ENCODE measurements at places on chromosomes 5 and 9.

DNA sequence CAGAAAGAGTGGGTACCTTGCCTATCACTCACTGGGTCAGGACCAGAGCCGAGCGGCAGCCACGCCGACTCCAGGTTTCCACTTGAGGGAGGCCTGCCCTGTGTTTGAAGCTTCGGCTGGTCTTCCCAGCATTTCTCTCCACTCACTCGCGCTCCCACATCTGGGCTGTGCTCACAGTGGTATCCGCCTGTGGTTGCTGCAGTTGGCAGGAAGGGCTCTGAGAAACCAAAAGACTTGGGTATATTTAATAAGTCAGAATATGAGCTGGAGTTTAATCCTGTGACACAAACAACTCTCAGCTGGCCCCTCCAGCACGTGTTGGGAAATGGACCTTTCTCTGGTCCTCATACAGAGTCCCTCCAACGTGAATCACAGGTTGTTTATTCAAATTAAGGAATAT is 70.9 kb downstream of the SPRY4 start:
- DNase-seq: no peak

DNA sequence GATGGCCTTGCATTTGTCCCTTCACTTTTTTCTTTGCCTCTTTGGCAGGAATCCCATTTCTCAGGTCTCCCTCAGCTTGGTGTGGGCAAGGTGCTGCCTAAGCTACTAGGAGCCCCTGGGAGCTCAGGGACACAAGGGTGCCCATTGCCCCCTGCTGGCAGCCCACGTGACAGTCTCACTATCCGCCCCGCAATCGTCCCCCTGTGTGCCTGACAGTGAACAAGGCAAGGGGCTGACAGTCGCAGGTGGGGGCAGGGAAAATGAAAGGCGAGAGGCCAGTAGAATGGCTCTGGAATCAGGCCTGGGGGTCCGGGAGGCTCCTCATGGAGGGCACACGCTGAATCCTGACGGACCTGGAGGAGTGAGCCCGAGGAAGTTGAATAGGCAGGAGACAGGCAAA is 2.0 kb upstream of the PCDH12 start:
- DNase-seq: no peak

- DNase-seq: no peak
These were observed 182.4 kb downstream of the NFIB start for GRCh38 chr9:14131356-14132088.

- DNase-seq: no peak
These were observed 57.1 kb upstream of the NMUR2 start for GRCh38 chr5:152462021-152462721.

GRCh38 chr9:88464851-88465250 is 70.1 kb upstream of the NXNL2 start:
- DNase-seq: no peak

GRCh38 chr5:177434942-177435738 is 8.7 kb downstream of the GRK6 start:
- DNase-seq: no peak

DNA sequence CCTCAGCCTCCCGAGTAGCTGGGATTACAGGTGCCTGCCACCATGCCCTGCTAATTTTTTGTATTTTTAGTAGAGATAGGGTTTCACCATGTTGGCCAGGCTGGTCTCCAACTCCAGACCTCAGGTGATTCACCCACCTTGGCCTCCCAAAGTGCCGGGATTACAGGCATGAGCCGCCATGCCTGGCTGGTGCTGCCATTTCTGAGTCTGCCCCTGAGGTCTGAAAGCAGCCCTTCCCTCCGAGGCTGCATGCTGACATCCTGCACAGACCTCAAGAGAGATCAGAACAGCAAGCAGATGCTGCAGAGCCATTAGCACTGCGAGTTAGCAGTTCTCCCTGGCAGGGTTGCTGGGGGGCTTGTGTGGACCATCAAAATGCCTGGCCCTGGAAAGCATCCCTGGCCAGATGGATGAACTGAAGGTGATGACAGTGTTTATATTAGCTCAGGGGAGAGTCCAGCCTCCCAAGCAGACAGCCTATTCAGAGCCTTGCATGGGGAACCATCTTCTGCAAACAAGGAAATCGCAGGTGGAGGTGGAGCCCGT is 176.5 kb upstream of the PANK3 start:
- DNase-seq: no peak

DNA sequence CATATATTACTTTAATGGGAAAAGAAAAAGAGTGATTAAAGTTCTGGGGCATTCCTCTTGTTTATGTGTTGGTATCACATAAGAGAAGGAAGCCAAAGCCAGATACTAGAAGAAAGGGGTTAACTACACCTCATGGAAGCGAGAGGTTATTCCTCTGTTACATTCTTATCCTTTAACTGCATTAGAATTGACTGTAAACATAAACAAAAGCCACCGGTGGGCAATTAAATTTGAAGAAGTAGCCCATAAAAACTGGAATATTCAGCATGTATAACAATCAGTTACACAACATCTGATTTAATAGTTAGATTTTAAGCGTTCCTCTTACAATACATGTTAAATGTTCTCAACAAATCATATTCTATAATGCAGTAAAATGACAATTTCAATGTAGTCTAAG is 18.8 kb downstream of the POU5F2 start:
- DNase-seq: no peak

GRCh38 chr5:146633323-146633764 is 117.4 kb upstream of the GPR151 start:
- DNase-seq: no peak

GRCh38 chr9:69273161-69273560 is 51.9 kb upstream of the ENTREP1 start:
- no peak for DNase-seq

- DNase-seq: no peak
These were observed 51.5 kb downstream of the COL15A1 start for GRCh38 chr9:98995059-98995671.

DNA sequence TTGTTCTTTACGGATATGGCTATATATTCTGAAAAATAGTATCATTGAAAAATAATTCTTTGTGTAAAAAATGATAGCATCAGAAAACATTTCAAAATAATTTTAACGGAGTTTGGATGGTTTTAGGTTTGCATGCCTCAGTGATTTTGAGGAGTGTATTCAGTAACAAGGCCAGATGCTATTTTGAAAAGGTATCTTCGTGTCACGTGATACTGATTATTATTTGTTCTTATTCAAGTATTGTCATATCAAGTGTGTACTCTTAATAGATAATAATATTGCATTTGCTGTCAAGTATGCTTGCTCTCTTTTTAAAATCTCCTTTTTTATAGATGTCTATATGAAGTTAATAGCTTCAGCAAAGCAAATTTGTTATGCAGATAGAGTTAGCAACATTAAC is 313.1 kb upstream of the PTPRD start:
- DNase-seq: no peak

DNA sequence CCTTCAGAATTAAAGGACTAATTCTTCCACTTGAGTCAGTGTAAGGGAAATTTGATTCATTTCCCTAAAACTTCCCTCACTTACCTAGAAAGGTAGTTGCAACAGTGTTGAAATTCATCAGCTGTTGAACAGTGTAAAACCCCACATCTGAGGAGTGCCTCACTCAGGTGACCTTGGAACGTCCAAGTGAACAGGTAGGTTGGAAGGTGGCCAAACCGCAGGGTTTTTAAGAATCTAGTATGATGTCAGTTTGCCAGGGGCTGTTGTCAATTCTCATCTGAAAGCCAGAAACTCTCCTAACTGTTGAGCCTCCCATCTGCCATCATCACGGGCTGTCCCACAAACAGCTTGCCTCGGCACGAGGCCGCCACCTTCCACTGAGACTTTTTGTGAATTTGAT is 105.7 kb downstream of the TMEM174 start:
- DNase-seq: no peak

GRCh38 chr9:89531766-89532165 is 33.9 kb upstream of the SEMA4D start:
- DNase-seq: no peak

DNA sequence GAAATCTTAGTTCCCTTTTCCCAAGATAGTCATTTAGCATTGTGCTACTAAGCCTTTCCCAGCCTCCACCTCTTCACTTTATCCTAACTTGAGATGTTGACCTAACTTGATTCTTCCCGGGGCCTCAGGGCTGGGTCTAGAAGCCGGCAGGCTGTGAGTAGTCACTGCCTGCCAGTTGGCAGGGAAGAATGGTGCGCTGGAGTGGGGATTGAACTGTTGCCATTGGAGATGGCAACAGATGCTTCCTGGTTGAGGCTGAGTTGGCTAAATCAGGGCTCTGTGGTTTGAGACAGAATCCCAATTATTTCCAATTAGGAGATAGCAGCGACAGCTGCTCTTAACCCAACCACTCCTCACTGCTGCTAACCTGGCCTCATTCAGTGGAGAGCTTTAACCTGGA is 343.1 kb downstream of the BRINP1 start:
- no peak for DNase-seq

GRCh38 chr5:147170603-147171002 is 64.2 kb upstream of the STK32A start:
- DNase-seq: no peak

DNA sequence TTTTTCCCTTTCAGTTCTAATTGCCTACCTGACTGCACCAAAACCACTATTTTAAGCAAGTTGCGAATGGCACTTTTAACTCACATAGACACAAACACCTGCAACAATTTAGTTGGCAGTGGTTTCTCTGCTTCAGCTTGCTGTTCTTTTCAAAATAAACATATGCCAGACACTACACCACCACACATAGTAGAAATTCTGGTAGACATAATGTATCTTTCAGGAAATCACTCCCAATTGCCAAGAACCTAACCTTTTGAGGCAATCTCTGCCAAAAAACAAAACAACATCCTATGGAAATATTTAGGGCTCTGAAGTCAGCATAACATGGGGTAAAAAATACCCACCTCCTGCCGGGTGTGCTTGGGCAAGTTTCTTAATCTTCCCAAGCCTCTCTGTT is 27.7 kb downstream of the GLIS3 start:
- DNase-seq: no peak

DNA sequence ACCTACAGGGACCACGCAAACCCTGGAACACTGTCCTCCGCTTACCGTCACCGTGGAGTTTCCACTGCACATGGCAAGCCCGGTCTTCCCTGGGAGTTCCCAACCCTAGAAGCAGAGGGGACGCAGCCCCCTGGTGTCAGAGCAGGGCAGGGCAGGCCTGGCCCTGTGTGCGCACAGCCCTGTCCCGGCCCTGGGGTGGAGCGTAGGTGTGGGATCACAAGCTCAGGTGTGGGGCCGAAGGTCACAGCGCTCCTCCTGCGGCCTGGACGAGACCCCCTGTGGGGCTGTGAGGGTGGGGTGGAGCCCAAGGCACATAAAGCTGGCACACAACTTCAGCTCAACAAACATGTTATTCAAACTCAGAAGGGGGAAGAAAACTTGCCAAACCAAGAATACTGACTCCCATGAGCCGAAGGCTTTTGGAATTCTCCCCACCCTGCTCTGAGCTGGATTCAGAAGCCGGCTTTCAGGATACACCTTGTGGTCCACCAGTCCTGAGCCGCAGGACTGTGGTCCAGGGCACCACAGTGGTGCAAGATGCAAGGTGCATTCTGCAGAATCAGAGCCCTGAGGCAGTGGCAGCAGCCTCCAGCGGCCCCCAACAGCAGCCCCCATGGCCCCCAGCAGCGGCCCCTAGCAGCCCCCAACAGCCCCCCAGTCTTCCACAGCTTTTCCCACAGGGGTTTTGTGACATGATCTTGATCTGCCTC is 11.8 kb upstream of the EXOC3 start:
- no peak for DNase-seq

DNA sequence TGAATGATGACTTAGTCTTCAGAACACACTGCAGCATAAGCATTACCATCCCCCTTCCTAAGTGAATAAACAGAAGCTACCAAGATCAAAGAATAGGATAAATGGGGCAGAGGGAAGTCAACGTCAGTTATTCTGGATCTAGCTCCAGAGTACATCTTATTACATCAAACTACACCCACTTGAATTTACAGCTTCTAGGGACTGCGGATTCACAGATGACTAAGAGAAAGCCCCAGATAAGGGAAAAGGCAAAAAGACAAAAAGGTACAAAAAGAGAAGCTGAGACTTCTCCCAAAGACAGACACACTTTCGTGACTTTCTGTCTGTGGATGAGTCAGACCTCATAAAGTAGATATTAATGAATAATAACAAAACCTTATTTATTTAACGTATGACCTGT is 457.9 kb upstream of the BRINP1 start:
- DNase-seq: no peak

GRCh38 chr5:77928776-77929300 is 152.7 kb upstream of the TBCA start:
- no peak for DNase-seq

DNA sequence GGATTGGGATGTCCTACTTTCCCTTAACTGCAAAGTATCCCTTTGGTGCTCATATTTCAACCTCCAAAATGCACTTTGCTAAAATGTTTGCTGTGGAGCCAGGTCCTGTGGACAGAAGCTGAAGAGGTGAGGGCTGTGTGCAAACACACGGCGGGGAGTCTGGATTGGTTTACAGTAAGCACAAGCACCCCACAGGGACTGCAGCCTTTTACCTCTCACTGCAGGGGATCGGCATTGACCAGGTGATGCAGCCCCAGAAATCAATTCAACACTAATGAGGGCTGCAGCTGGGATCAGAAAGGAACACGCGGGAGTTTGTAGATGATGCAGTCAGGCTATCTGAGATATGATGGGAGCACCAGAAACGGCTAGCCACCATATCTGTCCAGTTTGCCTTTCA is 450.9 kb downstream of the CCDC171 start:
- no peak for DNase-seq

DNA sequence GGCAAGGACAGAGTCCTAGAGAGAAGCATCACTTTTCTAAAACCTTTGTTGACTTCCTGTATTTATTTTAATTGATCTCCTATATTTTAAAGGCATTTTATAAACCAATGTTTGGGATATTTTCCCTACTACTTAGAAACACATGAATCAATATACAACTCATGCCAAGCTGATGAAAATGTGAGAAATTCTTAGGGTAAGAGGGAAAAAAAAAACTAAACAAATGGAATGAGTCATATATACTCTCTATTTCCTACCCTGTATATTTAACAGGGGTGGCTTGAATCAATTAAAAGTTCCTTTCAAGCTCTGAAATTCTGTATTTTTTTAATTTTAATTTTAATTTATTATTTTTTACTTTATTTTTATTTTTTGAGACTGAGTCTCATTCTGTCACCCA is 19.6 kb downstream of the BAAT start:
- no peak for DNase-seq

Measured in stimulated activated CD8-positive, alpha-beta memory T cell treated with anti-CD3 and anti-CD28 coated beads, Interleukin-7, amount 100 ng/mL, for 4 hours (primary cell).